NCI-H2107 (cell line): ENCODE measurements at places on chromosomes 1 and 21.

DNA sequence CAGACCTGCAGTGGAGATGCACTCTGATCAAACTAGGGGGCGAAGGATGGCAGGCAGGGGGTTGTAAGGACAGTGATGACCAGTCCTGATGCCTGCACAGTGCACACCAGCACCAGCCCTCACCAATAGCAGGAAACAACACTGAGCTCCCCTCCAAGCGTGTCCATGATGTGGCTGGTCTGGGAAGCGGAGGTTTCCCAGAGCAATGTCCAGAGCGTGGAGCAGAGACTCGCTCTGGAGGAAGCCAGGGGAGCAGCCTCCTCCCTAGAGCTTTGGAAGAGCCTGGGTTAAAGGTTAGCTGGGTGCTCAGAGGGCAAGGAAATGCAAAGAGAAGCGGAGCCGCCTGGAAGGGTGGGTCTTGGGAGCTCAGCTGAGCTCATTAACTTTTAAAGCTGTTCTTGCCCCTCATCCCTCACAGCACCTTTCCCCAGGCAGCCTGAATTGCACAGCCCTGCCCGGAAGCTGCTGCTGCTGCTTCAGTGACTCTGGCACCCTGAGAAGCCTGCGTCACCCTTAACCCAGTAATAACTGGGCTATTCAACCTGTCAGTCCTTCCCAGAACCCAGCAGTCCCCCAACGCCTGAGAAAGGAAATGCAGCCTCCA lies 162.2 kb upstream of the RAB4A start:
- no peak for DNase-seq

DNA sequence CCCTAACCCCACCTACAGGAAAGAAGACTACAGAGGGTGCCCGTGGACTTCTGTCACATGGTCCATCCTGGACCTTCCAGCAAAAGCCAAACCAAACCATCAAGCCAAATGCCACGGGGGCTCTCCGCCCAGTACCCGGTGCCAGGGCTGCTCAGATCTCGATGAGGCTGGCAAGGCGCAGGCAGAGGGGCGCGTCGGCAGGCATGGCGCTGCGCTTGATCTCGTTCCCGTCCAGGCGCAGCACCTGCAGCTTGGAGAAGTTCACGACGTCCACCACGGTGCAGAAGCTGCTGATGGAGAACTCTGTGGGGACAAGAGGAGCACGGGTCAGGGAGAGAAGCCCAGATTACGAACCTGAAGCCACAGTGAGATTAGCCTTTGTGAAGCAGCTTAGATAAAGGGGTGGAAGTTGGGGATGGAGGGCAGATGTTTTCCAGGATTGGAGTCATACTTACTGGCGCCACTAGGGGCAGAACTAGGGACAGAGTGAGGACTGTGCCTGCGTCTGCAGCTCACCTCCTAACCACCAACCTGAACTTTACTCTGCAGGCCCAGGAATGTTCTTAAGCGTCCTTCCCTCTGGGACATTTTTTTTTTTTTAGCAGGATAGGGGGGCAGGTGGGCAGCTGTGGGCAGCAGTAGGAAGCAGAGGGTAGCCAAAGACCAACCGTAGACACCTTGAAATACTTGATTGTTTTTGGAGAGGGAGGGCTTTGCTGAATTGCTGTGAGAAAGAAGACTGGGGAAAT lies 8.6 kb downstream of the FMOD start:
- DNase-seq: peak; percentile 51

GRCh38 chr1:109089242-109090015 lies 1.1 kb upstream of the TMEM167B start:
- peak; percentile 80 for DNase-seq

GRCh38 chr1:55190109-55190508 lies 25.1 kb downstream of the USP24 start:
- no peak for DNase-seq

- no peak for DNase-seq
These were observed 251.1 kb upstream of the RAB4A start for GRCh38 chr1:229019663-229020271.

- no peak for DNase-seq
These were observed 90.8 kb downstream of the DDAH1 start for GRCh38 chr1:85374160-85374559.

DNA sequence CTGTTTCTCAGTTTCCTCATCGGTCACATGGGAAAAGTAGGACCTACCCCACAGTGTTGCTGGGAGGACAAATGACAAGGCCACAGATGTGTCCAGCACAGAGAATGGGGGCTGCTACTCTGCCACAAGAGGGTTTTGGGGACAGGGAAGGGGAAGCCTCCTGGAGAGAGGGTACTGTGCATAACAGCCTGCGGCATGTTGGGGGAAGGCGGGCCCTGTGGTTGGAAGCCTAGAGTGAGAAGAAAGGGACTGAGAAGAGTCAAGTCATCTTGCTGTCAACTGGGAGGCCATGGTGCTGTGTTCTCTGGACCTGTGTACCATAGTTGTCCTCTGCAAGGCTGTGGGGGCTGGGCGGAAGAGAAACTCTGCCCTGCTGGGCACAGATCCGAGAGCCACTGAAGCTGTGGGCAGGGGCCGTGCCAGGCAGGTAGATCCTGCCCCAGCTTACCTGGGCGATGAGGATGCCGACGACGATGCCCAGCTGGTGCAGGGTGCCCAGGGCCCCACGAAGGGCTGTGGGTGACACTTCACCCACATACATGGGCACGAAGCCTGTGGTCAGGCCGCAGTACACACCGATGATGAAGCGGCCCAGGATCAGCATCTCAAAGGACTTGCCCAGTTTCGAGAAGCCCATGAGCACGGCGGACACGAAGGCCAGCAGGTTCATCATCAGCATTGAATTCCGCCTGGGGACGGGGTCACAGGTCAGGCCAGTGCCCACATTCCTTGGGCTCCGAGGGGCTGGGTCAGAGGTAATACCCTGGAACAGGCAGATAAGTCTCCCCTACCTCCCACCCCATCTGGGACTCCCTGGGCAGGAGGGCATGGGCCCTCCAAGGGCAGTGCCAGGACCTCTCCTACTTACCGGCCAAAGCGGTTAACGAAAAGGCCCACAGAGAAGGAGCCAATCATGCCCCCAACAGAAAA lies 28.2 kb downstream of the SLC2A1 start:
- no peak for DNase-seq
